Gastroesophageal sphincter (tissue), 4 donors: ENCODE measurements at places on chromosomes 2 and 18.
A peak's percentile ranks its signal among the peaks of the same experiment; 100 is the strongest.

GRCh38 chr2:193517615-193518014, 1322.9 kb upstream of the TMEFF2 start:
- no peaks in the 10 kb centered on the region for H3K36me3 ChIP-seq
- ATAC-seq = no peak
- H3K4me3 ChIP-seq = no peak overlapping the region
- H3K27me3 ChIP-seq = no peaks in the 10 kb centered on the region
- no peak overlapping the region for H3K27ac ChIP-seq
- no peaks in the 10 kb centered on the region for H3K4me1 ChIP-seq

DNA sequence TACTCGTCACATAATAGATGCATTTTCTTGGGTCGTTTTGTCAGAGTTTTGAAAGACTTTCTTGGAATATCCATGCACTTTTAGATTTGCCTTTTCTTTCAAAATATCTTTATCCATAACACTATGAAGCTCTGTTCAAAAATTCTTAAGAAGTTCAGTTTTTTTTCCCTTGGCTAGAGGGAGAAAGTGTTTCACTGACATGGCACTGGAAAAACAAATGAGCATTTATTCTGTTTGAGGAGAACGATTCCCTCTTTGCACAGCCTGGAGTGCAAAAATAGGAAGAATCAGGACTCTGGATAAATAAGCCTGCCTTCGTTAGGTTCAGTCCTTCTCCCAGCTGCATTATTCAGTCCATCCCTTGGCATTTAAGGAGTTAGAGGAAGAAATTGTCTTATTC, 91.0 kb upstream of the RPE start:
- no peak for ATAC-seq
- H3K27ac ChIP-seq = no peak overlapping the region
- no peaks in the 10 kb centered on the region for H3K36me3 ChIP-seq
- no peaks in the 10 kb centered on the region for H3K4me1 ChIP-seq

DNA sequence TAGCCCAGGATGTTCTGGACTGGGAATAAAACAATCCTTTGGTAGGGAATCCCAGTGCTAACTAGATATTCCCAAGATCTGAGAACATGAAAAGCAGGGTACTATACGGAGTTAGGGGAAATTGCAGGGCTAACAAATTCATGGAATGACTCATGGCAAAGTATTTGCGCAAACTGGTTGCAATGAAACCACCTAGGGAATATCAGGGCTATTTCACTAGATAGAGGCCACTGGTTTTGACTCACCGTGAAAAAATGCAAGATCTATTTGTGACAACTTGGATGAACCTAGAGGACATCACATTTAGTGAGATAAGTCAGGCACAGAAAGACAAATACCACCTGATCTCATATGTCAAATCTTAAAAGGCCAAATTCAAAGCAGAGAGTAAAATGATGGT, 233.3 kb downstream of the MBD2 start:
- H3K27me3 ChIP-seq = no peaks in the 10 kb centered on the region
- no peak for ATAC-seq
- H3K36me3 ChIP-seq = no peaks in the 10 kb centered on the region
- no peak overlapping the region for H3K4me3 ChIP-seq
- no peak overlapping the region for H3K27ac ChIP-seq
- no peaks in the 10 kb centered on the region for H3K4me1 ChIP-seq

DNA sequence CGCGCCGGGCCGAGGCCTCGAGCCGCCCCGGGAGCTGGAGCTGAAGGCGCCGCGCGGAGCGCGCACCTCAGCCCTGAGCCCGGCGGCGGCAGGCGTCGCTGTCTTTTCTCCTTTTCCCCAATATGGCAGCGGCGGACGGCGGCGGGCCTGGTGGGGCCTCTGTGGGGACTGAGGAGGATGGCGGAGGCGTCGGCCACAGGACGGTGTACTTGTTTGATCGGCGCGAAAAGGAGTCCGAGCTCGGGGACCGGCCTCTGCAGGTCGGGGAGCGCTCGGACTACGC, 369 bp downstream of the SMCHD1 start:
- H3K4me3 ChIP-seq = peak overlapping the region; percentile 73
- H3K27ac ChIP-seq = peak overlapping the region; percentile 97
- H3K4me1 ChIP-seq = peaks cover 41% of the 10 kb centered on the region

DNA sequence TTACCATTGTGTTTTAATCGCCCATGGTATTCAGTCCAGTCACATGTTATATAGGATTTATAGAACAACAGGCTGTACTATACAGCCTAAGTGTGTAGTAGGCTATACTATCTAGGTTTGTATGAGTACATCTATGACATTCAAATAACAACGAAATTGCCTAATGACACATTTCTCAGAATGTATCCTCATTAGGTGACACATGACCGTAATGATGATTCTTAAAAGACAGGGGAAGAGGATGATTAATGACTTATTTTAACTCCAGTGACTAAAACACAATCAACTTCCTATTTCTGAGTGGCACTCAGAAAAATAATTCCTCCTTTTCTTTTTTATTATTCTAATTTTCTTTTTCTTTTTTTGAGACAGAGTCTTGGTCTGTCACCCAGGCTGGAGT, 63.0 kb upstream of the ACSL3 start:
- H3K36me3 ChIP-seq = no peaks in the 10 kb centered on the region
- H3K4me3 ChIP-seq = no peak overlapping the region
- H3K27ac ChIP-seq = no peak overlapping the region
- ATAC-seq = no peak
- H3K4me1 ChIP-seq = no peaks in the 10 kb centered on the region

GRCh38 chr2:32947484-32948143, 861 bp downstream of the LTBP1 start:
- peaks cover 32% of the 10 kb centered on the region for H3K4me1 ChIP-seq
- H3K27ac ChIP-seq = peak overlapping the region; percentile 94
- peak; percentile 64 for ATAC-seq

DNA sequence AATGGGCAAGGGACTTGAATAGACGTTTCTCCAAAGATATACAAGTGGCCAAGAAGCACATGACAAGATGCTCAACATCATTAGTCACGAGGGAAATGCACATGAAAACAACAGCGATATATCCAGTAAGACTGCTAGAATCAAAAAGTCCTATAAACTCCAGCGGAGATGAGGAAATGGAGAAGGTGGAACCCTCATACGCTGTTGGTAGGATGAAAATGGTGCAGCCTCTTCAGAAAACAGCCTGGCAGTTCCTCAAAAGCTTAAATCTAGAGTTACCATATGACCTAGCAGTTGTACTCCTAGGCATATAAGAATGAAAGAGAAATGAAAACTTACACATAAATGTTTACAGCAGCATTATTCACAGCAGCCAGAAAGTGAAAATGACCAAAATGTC, 48.1 kb downstream of the HPCAL1 start:
- no peak overlapping the region for H3K4me3 ChIP-seq
- H3K4me1 ChIP-seq = no peaks in the 10 kb centered on the region
- no peak for ATAC-seq
- no peaks in the 10 kb centered on the region for H3K36me3 ChIP-seq
- no peak overlapping the region for H3K27ac ChIP-seq
- H3K27me3 ChIP-seq = no peaks in the 10 kb centered on the region

DNA sequence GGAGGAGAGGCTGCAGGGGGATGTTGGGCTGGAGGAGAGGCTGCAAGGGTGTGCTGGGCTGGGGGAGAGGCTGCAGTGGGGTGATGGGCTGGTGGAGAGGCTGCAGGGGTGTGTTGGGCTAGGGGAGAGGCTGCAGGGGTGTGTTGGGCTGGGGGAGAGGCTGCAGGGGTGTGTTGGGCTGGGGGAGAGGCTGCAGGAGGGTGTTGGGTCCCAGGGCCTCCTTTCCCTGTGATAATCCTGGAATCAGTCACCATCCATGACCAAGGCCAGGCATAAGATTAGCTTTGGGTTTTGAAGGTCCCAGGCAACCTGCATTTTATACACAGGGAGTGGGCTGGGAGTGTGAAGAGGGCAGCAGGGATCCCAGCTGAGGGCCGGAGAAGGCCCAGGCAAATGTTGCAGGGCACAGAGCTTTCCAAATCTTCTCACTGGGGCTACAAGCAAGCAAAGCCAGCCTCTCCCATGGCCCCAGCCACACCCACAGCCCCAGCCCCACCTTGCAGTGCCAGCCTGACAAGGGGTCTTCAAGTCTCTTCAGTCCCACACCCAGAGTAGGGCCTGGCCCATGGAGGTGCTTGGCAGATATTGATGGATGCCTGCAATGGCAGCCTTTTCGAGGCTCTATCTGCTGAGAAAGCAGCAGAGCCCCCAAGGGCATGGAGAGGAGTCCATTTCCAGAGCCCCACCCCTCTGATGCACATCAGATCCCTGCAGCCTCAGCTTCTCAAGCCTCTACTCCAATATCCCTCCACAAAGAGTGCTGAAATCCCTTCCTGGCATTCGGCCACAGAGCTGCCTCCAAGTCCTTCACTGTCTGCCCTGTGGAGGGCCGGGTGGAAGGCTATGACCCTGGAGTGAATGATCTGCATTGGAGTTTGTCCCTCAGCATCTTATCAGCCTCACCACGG, 50.3 kb upstream of the GLI2 start:
- ATAC-seq = no peak
- H3K4me3 ChIP-seq = no peak overlapping the region
- peaks cover 38% of the 10 kb centered on the region for H3K27me3 ChIP-seq
- no peaks in the 10 kb centered on the region for H3K36me3 ChIP-seq
- H3K27ac ChIP-seq = no peak overlapping the region

GRCh38 chr2:222806526-222807137, 54.2 kb upstream of the ACSL3 start:
- H3K4me3 ChIP-seq = no peak overlapping the region
- ATAC-seq = no peak
- peak overlapping the region; percentile 52 for H3K27ac ChIP-seq
- H3K36me3 ChIP-seq = no peaks in the 10 kb centered on the region
- H3K27me3 ChIP-seq = no peaks in the 10 kb centered on the region
- peaks cover 23% of the 10 kb centered on the region for H3K4me1 ChIP-seq

- no peak overlapping the region for H3K4me3 ChIP-seq
- H3K27me3 ChIP-seq = no peaks in the 10 kb centered on the region
- no peaks in the 10 kb centered on the region for H3K36me3 ChIP-seq
- no peak for ATAC-seq
- no peaks in the 10 kb centered on the region for H3K4me1 ChIP-seq
Observed at GRCh38 chr2:150689590-150689989, 202.1 kb upstream of the RND3 start.

DNA sequence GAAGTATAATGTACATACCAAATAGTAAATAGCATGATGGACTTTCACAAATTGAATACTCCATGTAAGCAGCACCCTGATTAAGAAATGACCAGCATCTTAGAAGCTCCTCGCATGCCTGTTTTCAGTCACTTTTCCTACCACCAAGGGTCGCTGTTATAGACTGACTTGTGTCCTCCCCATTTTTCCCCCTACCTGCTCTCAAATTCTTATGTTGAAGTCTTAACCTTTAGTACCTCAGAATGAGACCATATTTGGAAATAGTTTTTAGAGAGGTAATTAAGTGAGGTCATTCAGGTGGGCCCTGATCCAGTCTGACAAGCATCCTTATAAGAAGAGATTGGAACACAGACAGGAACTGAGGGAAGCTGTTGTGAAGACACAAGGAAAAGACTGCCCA, 125.9 kb downstream of the LYPD6 start:
- no peaks in the 10 kb centered on the region for H3K4me1 ChIP-seq
- ATAC-seq = no peak
- H3K36me3 ChIP-seq = no peaks in the 10 kb centered on the region
- H3K27me3 ChIP-seq = no peaks in the 10 kb centered on the region

DNA sequence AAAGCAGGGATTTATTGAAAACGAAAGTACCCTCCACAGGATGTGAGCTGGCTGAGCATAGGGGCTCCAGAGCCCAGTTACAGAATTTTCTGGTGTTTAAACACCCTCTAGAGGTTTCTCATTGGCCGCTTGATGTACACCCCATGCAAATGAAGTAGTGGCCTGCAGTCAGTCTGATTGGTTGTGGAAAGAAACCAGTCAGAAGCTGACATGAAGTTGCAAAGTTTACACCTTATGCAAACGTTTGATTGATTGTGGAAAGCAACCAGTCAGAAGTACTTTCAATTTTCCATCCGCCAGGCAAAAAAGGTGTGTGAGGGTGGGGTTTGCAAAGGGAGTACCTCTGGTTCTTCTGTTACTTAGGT, 62.3 kb downstream of the VWA3B start:
- H3K36me3 ChIP-seq = no peaks in the 10 kb centered on the region
- H3K4me1 ChIP-seq = no peaks in the 10 kb centered on the region

DNA sequence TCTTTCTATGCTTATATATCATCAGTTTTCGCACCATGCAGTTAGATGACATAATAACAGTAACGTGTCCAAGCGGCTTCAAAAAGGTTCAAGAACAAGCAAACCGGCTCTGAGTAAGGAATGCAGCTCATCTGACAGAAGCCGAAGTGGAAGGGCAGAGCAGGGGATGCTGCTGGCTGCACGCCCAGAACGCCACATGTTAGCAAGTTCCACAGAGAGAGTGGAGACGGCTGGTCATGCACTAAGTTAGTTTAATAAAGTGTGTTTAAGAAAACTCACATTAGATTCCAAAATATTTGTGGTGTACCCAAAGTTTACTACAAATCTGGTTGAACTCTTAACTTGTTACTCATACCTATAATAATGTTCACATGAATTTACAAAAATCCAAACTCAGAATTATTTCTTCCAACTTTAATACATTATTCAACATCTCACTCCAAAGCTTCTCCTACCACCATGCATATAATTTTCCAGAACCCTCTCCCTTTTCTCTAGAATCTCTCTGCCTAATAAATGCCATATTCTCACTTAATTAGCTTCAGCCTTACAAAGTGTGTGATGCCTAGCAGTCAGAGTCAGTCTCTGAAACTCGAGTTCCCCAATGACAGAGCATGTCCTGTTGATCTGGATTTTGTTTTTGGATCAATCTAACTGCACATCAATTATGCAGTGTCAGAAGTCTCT, 170.0 kb downstream of the DNAH7 start:
- H3K36me3 ChIP-seq = no peaks in the 10 kb centered on the region
- H3K27me3 ChIP-seq = no peaks in the 10 kb centered on the region
- H3K4me3 ChIP-seq = no peak overlapping the region

GRCh38 chr2:198664321-198664720, 793.4 kb downstream of the SATB2 start:
- H3K4me1 ChIP-seq = no peaks in the 10 kb centered on the region
- no peak overlapping the region for H3K4me3 ChIP-seq
- ATAC-seq = no peak
- no peaks in the 10 kb centered on the region for H3K27me3 ChIP-seq

DNA sequence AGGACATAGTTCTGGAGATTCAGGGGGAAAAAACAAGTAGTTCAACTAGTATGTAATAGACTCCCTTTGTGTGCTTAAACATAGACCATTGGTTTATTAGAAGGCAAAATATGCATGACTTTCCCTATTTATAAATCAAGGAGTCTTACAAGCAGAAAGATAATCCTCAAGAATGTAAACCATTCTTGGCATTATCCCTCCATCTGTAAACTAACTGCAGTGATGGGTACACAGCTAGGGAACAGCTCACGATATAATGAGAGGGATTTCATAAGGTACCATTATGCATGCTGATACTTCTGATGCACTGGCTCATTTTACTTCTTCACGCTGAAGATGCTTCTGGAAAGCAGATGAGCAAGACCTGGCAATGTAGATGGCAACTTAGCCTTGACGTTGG, 878 bp downstream of the FBXO15 start:
- ATAC-seq = no peak
- peak overlapping the region; percentile 99 for H3K27ac ChIP-seq
- H3K27me3 ChIP-seq = no peaks in the 10 kb centered on the region
- peaks cover 15% of the 10 kb centered on the region for H3K36me3 ChIP-seq

- H3K27me3 ChIP-seq = no peaks in the 10 kb centered on the region
- H3K4me3 ChIP-seq = no peak overlapping the region
- H3K4me1 ChIP-seq = peaks cover 25% of the 10 kb centered on the region
- no peak for ATAC-seq
- H3K36me3 ChIP-seq = no peaks in the 10 kb centered on the region
- H3K27ac ChIP-seq = no peak overlapping the region
Observed at GRCh38 chr18:7766346-7766745, 199.2 kb downstream of the PTPRM start.
